ENCODE measurements at places on chromosomes 12 and 14. TPM values are rescaled to one million over a fixed set of nuclear protein-coding genes. Genes with fewer than 3 reads are reported as not detected.

DNA sequence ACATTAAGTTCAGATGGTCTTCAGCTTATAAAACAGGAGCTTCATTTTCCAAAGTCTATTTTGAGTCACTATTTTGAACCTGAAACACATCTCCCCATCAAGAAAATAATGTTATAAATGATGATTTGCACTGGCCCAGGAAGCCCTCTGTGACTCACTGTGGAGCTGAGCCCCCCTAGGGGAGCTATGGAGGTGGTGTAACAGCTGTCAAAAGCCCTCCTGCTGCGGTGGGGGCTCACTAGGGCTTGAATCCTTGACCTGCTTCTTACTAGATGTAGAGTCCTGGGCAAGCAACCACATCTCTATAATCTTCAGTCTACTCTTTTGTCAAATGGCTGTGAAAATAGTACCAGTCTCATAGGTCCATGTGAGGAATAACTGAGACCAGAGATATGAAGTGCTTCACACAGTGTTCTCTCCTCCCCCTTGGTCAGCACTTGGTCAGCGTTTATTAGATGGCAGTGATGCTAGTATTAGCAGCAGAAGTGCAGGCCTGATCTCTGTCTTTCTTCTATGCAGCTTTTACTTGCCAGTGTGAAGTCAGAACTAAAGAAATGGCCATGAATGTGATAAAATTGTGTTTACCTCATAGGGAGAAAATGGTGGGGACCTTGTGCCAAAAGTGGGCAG is 83.4 kb downstream of the RTN1 start:
- no peak for ATAC-seq

- ATAC-seq, result no peak
Observed at GRCh38 chr12:57216014-57216911, at the start of gene NXPH4. TSS of gene NXPH4 (plus strand) at chr12:57216794. CDS start at chr12:57216970, 176 bp downstream.

ETFBKMT gene
- 2.7 TPM for total RNA-seq

DNA sequence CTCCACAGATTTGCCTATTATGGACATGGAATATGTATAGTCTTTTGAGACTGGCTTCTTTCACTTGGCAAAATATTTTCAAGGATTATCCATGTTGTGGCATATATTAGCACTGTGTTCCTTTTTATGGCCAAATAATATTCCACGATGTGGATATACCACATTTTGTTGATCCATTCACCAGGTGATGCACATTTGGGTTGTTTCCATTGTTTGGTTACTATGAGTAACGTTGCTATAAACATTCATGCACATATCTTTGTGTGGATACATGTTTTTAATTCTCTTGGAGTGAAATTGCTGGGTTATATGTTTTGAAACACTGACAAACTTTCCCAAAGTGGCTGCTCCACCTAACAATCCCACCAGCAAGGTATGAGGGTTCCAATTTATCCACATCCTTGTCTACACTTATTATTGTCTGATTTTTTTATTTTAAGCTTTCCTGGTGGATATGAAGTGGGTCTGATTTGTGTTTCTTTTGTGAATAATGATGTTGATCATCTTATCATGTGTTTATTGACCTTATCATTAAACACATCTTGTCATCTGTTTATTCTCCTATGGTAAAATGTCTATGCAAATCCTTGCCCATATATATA is 116.2 kb upstream of the FRMD6 start:
- ATAC-seq, result no peak

DNA sequence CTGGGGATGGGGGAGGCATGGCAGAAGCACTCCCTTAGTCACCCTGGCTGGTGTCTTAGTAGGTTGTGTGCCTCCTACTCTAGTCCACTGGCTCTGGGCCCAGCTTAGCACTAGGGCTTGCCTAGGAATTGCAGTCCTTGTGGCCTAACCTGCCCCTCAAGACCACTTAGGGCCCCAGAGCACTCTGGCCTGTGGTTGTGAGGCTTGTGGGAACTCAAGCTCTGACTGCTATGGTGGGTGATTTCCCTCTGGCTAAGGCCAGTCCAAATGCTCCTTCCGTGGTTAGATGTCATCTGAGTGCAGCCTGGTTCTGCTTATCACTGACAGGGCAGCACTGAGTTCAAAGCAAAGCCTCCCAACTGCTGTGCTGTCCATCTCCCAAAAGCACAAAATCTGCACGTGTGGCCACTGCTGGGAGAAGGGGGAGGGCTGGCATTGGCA is 20.2 kb downstream of the FGD4 start:
- no peak for ATAC-seq

DNA sequence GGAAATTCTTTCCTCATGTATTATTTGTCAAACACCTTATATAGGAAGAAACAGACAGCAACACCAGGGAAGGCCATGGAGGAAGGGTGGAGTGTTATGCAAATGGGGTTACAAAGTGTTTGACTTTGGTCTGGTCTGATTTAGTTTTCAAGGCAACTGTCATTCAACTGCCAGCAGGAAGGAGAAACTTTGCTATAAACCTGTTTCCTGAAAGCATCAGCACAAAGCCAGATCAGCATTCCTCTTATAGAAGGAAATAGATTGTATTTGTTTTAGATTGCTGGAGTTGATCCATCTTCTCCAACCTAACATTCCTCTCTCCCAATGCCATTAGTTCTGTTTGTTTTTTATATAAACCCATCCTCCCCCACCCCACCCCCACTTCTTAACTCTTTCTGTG is 65.7 kb downstream of the STAB2 start:
- no peak for ATAC-seq

FOXA1 gene
- total RNA-seq, result not detected

DNA sequence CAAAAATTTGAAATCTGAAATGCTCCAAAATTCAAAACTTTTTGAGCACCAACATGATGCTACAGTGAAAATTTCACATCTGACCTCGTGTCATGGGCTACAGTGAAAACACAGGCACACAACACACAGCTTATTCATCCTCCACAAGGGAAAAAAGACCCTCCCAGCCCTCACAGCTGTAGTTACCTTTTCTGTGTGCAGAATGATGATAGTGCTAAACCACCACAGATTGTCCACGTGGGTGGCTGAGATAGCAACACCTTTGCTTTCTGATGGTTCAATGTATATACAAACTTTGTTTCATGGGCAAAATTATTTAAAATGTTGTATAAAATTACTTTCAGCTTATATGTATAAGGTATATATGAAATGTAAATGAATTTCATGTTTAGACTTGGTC is 46.8 kb downstream of the FRS2 start:
- ATAC-seq, result no peak

DNAH10 gene
- total RNA-seq, result not detected

GRCh38 chr14:35470755-35471154 is 63.2 kb upstream of the INSM2 start:
- no peak for ATAC-seq

GRCh38 chr12:6345319-6346091 is 3.6 kb upstream of the TNFRSF1A start:
- ATAC-seq, result no peak

Measured in gastroesophageal sphincter (tissue), 4 donors.